ENCODE measurements at places on chromosomes 11 and 22.

DNA sequence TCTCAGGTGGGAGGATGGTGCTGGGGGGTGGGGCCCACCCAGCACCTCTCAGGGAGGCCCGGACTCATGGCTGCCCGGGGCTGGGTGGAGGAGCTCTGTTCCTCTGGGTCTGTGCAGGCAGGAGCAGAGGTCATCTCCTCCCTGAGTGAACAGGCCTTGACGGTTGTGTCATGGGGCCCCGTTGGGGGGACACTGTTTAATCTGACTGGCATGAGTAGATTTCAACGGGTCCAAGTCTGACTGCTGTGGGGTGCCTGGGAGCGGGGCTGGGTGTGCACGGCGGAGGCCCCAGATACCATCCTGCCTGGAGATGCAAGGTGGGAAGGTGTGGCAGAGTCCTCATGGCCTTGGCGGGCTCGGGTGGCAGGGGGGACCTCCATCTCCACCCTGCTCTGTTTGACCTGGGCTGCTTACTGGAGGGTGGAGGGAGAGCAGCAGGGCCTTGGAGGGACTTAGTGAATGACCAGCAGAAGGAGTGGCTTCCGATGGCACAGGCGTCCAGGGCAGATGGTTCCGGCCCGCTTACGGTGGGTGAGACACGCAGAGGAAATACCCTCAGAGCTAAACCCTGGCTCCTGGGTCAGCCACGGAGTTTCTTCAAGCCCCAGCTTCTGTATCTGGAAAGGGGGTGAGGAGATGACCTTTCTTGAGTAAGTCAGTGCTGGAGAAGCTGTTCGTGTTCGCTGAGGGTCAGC, 48.7 kb downstream of the SMIM38 start:
- DNase-seq, result no peak

GRCh38 chr11:121497176-121497998, 44.6 kb upstream of the SORL1-AS1 start:
- DNase-seq, result peak; percentile 29

DNA sequence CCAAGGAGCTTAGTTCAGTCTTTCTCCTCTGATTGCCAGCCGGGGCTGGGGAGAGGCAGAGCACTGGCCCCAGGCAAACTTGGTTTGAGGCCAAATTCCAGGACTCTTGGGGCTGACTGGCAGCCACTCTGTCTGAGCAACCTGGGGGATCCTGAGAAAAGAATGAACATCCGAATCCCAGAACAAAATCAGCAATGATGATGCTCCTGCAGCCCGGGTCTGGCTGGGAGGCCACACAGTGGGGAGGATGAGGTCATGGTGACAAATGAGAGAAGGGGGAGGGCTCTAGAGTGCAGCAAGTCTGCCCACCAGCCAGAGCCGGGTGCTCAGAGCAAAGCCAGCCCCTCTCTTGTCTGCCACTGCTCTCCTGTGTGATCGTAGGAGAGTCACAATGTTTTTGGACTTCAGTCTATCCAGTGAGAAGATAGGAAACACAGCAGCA, 71.8 kb upstream of the PAX6 start:
- DNase-seq, result no peak

GRCh38 chr22:30718938-30719337, 24.3 kb downstream of the OSBP2 start:
- no peak for DNase-seq

- DNase-seq, result no peak
These were observed 8.3 kb upstream of the MIEF1 start for GRCh38 chr22:39493759-39494158.

- DNase-seq, result no peak
These were observed 87.2 kb upstream of the VPREB1 start for GRCh38 chr22:22157348-22157725.

- DNase-seq, result no peak
These were observed 334.0 kb downstream of the KCNA4 start for GRCh38 chr11:29682856-29683255.

GRCh38 chr11:134270250-134270714, 5.9 kb upstream of the GLB1L3 start:
- no peak for DNase-seq

- no peak for DNase-seq
These were observed 41.4 kb downstream of the DKK3 start for GRCh38 chr11:11966826-11967668.
